ENCODE measurements at places on chromosomes 2 and 18.

DNA sequence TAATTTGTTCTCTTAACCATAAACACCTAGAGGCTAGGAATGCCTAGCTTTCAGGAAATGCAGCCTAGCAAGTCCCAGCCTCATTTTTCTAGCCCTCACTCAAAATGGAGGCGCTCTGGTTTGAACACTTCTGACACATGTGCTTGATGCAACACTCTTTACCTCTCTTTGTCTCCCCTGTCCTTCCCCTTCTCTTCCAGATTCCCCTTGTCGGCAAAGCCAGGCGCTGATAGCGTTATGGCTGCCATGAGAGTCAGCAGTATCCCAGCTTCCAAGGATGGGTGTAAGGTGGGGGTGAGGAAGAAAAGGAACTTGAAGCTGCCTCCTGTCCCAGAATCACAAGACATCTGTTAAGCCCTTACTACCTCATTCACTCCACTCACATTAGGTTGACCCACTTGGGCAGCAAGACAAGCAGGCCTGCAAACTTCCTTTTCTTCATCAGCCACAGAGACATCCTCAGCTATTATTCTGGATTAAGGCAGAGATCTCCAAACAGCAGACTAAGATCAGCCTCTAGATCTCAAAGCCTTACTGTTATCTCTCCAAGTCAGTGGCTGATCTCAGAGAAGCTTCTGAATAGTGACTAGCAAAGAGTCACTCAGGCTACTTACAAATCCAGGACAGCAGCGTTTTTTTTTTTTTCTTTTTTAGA is 1.9 kb upstream of the ST3GAL5 start:
- DNase-seq = no peak

- DNase-seq = no peak
These were observed 254.9 kb upstream of the RAB12 start for GRCh38 chr18:8354304-8354703.

DNA sequence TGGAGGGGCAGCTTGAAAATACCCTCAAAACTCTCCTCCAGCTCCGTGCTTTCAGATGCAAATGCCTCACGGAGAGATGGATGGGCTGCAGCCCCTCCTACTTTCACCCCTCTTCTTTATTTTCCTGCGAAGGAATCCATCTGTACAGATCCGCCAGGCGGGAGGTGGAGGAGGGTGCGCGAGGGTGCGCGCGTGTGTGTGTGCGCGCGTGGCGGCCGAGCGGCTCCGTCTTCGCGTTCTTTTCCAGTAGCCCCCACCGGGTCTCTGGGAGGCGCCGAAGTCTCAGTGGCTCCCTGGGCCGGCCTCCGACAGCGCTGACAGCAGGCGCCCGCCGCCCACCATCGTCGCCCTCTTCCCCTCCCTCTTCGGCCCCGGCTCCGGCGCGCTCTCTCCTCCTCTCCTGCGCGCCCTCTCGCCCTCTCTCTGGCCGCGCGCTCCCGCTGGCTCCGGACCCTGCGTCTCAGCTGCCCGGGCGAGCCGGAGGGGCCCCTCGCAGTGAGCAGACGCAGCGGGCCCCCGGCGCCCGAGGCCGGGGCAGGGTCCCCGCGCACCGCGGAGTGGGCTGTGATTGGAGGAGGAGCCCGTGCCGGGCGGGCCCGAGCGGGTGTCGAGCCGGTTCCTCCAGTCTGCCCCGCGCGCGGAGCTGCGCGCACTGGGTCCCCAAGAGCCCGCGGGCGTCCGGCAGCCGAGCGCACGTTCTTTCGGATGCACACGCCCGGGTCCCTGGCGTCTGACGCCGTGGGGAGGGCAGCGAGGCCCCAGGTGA is at the start of gene CDH7:
Gene CDH7, plus strand, starts transcription at position 624 of the 766 bp plus-strand sequence. CDS start 11,831 bp downstream, outside the sequence.
- DNase-seq = no peak

GRCh38 chr2:152134488-152135280 is 35.8 kb upstream of the CACNB4 start:
- no peak for DNase-seq

GRCh38 chr18:62331581-62332356 is 6.7 kb downstream of the TNFRSF11A start:
- DNase-seq = no peak

DNA sequence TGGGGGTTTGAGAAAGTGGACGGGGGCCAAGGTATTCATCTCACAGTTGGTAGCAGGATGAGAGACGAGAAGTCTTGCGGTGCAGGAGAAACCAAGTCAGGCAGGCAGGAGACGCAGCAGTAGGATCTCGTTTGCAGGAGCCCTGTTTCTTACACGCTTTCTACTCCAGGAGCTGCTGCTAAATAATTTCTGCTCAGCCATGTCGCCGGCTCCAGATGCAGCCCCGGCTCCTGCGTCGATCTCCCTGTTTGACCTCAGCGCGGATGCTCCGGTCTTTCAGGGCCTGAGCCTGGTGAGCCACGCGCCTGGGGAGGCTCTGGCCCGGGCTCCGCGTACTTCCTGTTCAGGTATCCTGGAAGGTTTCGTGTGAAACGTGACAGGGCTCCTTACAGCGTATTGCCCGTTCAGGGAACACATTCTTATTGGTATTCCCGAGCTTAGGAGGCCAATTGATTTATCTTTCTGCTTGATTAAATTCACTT is 494 bp downstream of the ANKZF1 start:
- DNase-seq = no peak

GRCh38 chr2:199484927-199485326 is 27.2 kb upstream of the SATB2 start:
- no peak for DNase-seq
